ENCODE measurements at places on chromosomes 1 and 21.

DNA sequence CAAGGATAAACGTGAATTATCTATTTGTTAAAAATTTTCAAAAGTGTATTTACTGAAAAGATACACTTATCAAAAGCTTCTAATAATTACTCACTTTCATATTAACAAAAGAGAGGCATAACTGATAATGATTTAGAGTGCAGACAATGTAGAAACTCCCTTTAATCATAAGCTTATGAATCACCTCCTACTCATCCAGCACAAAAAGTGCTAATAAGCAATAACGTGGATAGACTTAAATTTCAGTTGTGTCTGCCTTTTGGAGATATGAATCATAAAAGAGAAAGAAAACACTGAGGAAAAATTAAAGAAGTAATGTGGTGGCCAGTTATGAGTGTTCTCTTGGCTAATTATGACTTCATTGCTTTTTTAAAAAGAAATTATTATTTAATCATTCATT lies 827.6 kb upstream of the B3GALT2 start:
- DNase-seq: no peak

GRCh38 chr1:114316204-114316603 lies 162.5 kb upstream of the SYT6 start:
- DNase-seq: no peak

GRCh38 chr1:236888903-236889302 lies 93.8 kb downstream of the MTR start:
- DNase-seq: no peak

DNA sequence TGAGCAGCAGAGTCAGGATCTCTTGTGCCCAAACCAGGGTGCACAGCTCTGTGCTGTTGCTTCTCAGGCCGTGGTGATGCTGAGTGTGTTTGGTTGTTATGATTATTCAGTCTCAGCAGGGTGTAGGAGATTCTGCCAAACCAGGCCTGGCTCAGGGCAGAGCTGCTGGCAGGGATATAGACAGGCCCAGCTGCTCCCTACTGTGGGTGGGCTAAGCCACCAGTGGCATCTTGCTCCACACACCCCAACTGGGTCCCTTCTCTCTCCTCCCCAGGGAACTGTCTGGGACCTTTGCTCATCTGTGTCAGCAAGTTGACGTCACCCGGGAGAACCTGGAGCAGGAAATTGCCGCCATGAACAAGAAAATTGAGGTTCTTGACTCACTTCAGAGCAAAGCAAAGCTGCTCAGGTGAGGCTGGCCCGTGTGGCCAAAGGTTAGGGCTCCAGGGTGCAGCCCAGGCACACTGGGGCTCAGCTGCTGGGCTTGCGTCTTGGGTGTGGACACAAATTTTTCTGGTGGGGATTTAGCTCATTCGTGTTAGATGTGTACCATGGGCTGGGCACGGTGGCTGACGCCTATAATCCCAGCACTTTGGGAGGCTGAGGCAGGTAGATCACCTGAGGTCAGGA lies 9.9 kb upstream of the MIIP start:
- no peak for DNase-seq

GRCh38 chr1:200965111-200965805 lies 58.3 kb downstream of the KIF21B start:
- DNase-seq: no peak

DNA sequence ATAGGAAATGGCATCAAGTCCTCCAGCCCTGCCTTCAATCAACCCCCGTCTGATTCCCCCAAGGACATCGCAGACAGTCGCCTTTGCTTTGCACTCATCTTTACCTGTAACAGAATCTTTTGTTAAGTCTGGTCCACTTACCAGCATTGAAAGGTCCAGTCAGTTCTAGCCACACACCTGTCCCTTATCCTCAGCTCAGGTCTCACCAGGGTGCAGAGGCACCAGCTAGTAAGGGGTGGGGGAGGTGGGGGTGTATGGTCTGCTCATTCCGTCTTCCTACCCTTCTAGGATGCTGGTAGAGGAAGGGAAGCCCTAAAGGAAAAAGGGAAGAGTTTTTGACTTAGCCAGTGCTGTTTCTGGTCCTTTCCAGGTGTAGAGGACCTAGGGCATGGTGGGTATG lies 427.7 kb downstream of the MATN1 start:
- DNase-seq: no peak

DNA sequence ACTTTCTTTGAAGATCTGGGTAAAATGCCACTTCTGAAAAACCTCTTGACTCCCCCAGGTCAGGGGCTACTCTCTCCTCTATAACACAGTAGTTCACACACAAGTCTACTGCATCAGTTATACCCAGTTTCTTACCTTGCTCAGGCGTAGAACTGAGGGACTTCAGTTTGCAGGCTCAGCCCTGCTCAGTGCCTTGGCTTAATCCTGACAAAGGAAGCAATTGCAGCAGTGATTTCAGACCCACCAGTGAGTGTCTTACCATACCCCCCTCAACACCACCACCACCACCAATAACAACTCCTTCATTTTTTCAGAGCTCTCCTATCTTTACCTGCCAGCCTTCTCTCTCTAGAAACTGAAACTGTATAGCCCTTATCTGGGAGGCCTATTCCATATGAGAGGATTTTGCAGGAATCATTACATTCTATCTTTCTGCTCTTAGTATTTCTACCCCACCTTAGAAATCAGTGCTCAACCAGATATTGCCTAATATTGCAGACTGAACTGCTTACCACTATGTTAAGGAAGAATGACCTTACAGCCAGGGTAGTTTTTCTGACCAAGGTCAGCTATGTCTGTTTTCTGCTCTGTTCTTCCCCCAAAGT lies 105.5 kb upstream of the S1PR1 start:
- DNase-seq: no peak

DNA sequence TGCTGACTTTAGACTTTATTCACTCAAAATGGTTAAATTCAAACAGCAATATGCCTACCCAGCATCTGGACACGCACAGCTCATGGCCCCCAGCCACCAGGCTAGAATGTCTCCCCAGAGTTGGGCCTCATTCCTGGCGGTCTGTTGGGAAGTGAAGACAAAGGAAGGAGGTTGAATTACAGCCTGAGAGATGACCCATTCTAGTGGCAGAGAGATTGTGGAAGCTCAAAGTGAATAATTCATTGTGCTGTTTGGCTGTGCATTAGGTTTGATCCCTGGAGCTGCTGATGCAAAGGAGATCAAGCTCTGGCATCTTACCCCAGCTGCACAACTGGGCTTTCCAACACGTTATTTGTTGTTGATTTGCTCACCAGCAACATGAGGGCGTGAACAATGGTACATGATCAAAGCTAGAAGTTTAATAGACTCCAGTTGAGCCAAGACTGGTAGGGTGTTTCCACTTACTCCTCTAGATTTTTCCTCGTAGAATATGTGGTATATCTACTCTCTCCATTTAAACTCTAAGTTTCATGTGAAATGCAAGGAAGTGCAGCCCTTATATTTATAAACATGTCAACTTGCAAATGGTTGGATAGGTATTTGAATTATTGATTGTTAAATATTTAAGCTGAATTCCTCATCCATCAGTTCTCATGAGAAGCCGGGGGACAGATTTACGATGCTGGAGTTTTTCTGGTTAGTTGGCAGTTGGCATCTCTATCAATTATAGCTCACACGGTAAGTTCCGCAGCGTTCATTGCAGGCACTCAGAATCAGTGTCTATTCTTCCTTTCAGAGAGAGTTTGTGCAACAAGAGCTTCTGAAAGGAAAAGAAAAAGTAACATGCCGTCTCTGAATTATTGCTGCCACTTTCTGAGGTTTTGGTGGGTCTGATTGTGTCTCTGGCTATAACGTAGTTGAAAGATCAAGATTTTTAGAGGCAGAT lies 222.7 kb downstream of the TM2D1 start:
- DNase-seq: no peak

DNA sequence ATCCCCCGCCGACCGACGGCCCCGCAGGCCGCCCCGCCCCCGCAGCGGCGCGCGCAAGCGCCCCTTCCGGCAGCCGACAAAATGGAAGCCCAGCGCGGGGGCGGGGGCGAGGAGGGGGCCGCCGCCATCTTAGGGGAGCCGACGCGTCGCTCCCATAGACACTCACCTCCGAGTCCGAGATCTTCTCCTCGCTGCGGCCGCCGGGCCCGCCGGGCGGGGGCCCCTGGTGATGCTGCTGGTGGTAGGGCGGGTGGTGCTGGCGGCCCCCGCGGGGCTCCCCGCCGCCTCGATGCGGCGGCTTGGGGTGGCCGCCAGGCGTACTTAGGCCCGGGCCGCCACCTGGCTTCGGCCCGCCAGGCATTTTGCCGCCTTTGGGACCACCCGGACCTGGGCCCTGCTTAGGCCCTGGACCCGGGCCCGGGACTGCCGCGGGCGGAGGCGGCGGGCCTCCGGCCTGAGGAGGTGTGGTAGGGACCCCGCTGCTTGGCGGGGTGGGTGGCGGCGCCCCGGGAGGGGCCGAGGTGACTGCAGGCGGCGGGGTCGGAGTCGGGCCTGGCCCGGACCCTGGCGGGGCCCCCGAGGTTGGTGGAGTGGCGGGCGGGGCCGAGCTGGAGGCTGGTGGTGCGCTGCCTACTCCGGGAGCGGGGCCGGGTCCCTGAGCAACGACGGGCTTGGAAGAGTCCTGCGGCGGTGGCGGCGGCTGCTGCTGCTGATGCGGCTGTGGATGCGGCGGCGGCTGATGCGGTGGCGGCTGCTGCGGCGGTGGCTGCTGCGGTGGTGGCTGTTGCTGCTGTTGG lies 691 bp downstream of the SFPQ start:
- DNase-seq: peak; percentile 72

DNA sequence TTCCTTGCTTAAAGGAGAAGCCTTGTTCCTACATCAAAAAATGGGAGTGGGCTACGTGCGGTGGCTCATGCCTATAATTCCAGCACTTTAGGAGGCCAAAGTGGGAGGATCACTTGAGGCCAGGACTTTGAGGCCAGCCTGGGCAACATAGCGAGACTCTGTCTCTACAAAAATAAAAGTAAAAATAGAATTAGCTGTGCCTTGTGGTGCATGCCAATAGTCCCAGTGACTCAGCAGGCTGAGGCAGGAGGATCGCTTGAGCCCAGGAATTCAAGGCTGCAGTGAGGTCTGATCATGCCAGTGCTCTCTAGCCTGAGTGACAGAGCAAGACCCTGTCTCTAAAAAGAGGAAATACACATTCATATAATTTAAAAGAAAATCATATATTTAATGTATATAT lies 127.1 kb downstream of the C1orf21 start:
- peak; percentile 67 for DNase-seq

Data from fibroblast of lung (primary cell).